ENCODE measurements at places on chromosomes 1 and 21.

GRCh38 chr1:218425647-218426342, 80.7 kb downstream of the TGFB2 start:
- DNase-seq, result no peak

DNA sequence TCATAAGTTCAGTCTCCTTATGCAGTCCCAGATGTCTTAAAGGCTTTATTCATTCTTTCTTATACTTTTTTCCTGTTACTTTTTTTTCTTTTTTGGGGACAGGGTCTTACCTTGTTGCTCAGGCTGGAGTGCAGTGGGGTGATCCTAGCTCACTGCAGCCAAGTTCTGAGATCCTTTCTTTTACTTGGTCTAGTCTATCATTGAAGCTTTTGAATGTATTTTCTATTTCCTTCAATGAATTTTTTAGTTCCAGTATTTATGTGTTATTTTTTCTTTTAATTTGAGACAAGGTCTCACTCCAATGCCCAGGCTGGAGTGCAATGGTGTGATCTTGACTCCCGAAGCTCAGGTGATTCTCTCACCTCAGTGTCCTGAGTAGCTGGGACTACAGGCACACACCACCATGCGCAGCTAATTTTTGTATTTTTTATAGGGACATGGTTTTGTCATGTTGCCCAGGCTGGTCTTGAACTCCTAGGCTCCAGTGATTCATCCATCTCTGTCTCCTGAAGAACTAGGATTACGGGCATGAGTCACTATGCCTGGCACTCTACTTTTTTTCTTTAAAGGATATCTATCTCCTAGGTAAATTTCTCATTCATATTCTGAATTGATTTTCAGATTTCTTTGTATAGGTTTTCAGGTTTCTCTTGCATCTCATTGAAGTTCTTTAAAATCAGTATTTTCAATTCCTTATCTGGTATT, 26.1 kb upstream of the GTF2B start:
- DNase-seq, result no peak

DNA sequence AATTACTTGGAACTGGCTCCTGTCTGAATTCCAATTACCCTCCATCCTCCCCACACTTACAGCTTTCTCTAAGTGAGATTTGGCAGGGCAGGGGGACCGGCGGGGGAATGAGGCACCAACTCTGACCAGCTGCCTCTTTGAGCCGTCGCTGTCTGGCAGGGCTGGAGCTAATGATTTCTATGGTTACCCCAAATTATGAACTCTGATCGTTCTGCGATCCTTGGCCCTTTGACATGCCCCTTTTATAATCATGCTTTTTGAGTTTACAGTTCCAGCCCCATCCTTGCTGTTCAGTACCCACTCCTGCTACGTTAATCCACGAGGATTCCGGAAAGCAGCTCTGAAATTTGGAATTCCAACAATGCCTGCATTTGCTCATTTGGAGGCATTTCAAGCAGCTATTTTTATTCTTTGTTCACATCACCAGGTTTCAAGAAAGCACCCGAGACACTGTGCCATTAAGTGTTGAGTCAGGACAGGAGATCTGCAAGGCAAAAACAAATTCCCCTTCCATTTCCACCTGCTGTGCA, 54.6 kb upstream of the LBR start:
- peak; percentile 17 for DNase-seq

DNA sequence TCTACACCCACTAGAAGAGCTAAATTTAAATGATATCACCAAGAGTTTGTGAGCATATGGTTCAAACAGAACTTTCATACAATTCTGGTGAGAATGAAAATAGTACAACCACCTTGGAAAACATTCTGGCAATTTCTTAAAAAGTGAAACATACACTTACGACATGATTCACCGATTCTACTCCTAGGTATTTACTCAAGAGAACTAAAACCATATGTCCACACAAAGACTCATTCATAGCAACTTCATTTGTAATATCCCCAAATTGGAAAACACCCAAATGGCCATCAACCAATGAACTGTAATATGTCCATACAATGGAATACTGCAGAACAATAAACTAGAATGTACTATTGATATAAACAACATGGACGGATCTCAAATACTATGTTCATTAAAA, 51.2 kb upstream of the ADAM30 start:
- DNase-seq, result peak; percentile 47

DNA sequence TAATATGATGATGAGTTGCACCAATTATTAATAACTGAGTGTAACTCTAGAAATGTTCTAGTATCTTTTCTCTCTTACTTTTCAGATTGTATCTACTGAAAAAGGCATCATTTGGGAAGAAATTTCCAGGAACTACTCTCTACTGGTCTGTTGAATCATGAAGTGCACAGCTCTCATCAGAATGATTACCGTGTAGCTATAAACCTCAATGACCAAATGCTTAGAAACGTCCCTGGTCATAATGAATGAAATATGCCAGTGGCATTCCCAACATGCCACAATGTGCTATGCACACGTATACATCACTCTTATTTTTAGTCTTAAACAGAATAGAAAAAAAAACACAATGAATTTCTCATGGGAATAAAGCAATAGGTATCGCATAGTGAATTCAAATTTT, 534.3 kb upstream of the OLFM3 start:
- DNase-seq, result no peak

DNA sequence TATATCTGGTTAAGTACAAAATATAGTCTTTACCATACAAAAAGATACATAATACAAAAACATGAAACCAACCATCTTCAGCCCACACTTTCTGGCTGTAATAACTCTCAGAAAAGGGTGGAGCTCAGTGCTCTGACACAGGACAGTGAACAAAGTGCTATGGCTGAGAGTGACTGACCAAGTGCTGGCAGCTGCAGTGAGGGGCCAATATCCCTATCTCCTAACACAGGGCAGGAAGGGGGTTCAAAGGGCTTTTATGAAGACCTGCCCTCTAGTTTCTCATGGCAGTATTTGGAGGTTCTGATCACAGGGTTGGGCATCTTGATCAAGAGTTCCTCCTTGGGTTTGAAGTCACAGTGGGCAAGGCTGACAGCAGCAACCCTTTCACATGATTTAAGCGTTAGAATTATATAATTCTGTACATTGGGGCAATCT, 3.9 kb downstream of the TXNIP start:
- no peak for DNase-seq

DNA sequence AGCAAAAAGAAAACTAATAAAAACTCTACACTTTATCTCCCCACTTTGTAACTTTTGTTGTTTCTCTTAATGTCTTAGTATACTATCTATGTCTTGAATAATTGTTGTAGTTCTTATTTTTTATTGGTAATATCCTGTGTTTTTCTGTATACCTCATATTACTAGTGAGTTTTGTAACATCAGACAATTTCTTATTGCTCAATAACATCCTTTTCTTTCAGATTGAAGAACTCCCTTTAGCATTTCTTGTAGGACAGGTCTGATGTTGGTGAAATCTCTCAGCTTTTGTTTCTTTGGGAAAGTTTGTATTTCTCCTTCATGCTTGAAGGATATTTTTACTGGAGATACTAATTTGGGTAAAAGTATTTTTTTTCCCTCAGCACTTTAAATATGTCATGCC, 79.8 kb upstream of the LRRC8B start:
- DNase-seq, result no peak

Data from amniotic stem cell (primary cell).